ENCODE measurements at places on chromosomes 2 and 18.

DNA sequence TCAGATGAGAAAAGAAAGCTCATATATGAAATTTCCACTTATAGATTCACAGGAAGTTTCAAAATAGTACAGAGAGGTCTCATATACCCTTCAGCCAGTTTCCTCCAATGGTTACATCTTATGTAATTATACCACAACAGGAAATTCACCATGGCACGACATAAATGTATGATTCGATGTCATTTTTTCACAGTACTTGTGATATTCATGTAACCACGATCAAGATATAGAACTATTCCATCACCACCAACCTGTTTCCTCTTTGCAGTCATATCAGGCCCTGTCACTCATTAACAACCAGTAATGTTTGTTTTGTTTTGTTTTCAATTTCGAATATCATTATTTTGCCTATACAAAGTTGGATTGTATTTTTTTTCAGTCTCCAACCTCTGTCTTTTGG, 314.3 kb upstream of the POU3F3 start:
- no peak for DNase-seq

GRCh38 chr2:225295102-225295501, 104.4 kb upstream of the NYAP2 start:
- DNase-seq = no peak

DNA sequence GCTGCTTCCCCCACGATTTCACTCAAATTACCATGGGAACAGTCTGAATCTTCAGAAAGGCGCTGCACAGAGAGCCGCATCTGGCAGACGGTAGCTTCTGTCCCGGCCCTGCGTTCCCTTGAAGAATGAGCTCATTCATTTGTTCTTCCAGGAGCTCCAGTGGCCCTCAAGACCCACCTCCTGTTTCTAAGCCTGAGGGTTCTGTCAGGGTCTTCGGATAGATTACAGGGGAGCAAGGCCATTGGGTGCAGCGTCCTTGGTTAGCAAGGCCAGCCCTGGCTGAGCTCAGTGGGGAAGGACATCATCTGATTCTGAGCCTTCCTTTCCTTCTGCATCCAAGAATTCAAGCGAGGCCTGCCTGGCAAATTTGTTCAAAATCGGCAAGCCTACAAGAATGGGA, 111.9 kb downstream of the PDCL3 start:
- no peak for DNase-seq

GRCh38 chr2:28904295-28904694, 9.8 kb downstream of the WDR43 start:
- DNase-seq = no peak

DNA sequence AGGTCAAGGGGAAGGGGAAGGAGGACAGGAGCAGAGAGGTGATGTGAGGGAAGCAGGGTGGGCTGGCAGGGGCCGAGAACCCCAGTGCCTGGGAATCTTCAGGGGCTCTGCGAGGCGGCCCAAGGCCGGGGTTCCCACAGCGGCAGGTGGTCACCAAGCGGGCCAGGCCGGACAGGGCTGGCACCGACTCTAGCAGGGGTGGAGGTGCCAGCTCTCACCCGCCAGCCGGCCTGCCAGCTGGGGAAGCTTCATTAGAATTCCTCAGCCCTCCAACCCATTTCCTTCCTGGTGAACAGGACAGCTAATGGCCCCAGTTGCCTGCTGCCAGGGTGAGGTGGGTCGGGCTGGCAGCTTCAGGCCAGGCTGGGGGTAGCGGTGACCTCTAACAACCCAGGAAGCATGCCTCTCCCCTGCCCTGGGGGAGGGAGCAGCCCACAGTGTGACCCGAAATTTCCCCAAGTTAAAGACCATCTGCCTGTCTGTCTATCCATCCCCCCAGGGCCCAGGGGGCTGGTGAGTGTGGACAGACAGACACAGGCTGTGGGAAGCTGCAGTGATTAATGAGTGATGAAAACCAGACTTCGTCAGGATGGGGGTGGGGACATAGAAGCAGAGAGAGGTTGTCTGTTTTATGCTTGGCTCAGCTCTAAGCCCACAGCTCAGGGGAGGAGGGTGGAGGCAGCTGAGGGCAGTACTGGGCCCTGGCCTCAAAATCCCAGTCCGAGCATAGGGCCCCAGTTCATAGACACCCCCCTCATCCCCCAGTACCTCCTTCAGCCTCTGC, 144.1 kb downstream of the ZFP36L2 start:
- no peak for DNase-seq

- DNase-seq = no peak
Measured at GRCh38 chr2:54271189-54271588, 15.2 kb upstream of the TSPYL6 start.

- DNase-seq = no peak
Measured at GRCh38 chr2:182910965-182911364, 44.5 kb upstream of the FRZB start.

- no peak for DNase-seq
Measured at GRCh38 chr18:72672364-72673184, 128.4 kb upstream of the CBLN2 start.

DNA sequence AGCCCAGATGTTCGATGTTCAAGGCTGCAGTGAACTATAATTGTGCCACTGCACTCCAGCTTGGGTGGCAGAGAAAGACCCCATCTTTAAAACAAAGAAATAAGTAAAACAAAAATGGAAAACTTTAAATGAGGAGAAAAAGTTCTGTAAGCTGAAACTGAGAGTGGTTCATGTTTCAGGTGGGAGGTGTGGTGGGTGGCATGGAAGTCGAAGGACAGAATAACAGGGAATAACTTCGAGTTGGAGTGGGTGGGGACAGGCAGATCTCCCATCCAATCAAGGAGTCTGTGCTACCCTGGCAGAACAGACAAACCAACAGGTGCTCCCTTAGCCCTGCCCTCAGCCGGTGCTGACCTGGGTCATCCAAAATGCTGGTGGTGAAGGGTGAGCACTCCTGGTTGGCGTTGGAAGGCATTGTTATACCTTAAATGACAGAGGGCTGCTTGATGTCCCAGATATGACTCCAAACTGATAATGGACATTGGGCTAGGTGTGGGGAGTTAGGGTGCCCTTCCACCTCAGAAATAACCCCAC, 328.4 kb downstream of the DYSF start:
- no peak for DNase-seq

GRCh38 chr2:226903179-226903578, 67.3 kb downstream of the RHBDD1 start:
- DNase-seq = no peak

DNA sequence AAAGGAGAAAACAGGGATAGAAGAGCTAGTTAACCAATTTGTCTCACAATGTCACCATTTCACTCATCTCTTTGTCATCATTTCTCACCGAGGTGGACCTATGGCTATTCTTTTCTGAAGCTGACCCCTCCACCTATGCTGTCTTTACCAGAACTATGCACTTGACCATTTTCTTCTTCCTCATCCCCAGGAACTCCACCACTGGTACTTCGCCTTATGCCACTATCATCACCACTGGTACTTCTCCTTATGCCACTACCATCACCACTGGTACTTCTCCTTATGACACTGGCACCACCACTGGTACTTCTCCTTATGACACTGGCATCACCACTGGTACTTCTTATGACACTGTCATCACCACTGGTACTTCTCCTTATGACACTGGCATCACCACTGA, 745.8 kb upstream of the CHAC2 start:
- no peak for DNase-seq

DNA sequence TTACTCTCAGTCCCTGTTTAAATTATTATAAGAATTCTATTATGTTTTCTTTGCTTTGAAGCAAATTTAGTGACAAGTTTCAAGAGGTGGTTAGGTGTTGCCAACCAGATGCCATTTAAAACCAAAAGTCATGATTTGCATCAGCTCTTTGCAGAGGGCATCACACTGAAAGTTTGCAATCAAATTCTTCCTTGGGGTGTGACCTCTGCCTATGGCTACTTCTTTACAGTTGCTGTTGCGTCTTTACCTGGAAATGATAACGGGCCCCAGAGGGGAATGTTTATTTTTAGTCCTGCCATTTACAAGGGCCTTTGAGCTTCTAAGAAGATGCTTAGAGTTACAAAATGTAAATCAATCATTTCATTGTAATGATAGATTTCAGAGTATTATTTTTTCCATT, 561.0 kb downstream of the ARHGAP15 start:
- DNase-seq = no peak

DNA sequence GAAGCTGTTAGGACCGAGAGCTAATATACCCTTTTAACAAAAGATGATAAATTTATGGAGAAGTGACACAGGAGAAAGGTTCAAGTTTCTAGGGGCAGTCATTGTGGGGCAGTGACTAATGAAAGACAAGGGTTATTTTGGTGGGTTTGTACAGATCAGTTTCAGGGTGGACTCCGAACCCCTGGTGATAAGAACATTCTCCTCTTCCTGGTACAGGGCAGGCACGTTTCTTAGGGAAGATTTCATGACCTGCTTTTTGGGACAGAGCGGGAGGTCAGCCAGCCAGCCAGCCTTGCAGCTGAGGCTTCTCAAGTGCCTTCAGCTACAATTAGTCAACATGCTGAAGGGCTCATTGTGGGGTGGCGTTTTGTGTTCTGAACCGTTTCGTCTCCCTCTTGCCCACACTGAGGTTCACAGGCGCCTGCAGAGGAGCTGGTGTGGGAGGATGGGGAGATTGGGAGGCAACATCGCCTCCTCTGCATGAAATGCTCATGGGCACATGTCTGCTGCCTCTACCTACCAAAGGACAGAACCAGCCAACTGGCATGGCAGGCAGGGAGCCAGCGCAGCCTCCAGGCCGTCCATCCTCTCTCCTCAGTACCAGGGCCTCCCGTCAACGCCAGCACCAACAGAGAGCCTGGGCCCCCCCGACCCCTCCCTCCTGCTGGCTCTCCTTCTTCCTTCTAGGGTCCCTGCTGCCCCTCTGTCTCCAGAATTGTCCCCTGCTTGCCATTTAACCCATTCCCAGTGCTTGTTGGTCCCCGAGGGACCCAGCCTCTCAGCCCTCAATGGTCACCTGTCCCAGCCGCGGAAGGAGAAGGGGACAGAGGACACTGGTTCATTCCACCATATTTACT, 9.6 kb downstream of the CHMP1B start:
- DNase-seq = no peak

DNA sequence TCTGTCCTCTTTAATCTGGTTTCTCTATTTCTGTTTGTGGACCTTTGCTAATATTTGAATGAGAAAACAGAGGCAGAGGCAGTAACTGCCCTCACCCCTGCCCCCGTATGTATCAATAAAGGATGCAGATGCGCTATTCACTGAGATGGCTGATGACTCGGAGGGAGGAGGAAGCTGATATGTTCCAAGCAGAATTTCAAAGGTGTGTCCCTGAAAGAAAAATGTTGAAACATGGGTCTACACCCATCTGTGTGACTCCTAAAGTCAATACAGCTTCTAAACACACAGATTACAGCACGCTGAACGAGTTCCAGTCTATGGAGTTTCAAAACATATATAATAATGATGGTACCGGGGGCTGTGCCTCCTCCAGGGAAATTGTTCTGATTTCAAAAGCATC, 38.8 kb downstream of the EPHA4 start:
- no peak for DNase-seq

- no peak for DNase-seq
Measured at GRCh38 chr18:46331316-46331715, 227.1 kb downstream of the HAUS1 start.

DNA sequence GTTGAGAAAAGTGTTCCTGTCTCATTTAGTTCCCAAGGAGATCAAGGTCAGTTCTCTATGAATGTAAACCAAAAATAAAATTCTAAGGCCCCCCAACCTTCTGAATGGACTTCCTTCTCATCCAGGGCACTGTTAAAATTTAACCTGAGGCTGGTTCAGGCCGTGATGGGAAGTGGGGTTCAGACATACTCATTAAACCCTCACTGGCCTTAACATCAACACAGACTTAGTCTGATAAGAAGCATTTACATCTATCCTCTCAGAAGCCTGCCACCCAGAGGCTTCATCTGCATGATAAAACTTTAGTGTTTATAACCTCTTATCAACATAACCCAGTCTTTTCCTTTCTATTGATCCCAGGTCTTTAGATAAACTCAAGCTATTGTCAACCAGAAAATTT, 22.4 kb downstream of the ITSN2 start:
- DNase-seq = no peak

DNA sequence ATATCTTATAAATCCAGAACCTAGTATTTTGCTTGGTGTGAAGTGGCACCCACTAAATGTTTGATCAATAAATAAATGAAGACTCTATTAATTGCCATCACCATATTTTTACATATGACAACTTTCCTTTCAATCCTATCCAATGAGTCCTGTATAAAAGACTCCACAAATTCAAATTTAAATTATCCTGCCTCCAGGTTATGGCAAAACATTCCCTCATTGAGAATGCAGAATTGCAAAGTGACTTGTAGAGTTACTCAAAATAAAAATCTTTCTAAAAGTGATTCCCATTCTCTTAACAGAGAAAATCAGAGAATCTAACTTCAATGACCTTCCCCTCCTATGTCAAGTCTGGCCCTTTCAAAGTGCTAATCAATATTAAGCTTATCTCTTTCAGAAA, 236.8 kb downstream of the GRB14 start:
- no peak for DNase-seq

DNA sequence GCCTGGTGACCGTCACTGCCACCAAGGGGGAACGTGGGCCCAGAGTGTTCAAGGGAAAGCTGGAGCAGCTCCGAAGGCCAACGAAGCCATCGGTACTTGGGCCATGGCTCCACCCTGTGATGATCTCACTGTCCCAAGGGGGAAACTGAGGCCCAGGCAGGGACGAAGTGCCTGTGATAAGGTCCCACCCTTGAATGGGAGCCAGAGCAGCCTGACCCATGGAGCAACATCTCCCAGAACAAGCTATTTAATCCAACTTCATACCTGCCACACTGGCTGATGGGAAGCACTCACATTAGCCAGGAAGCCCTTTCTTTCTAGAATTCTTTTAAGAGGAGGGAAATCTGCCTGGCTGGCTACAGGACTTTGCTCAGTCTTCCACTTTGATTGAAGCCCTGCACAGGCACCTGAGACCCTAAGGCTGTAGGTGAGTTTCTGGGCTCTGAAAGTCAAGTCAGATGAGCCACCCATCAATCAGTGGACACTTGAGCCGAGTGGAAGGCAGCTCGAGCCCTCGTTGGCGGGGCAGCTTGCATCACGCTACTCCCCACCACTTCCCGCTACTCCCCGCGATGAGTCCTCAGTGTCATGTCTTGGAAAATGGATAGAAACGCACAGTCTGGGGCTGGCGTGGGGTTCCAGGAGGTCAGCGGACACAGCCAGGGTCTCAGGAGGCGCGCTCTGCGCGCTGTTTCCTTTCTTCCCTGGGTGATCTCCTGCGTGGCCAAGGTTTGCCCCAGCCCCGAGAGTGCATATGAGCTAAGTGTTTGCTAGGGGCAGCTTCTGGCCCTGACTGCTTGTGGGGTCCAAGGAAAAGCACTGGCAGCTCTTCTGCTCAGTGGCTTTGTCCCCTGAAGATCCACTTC, 2.5 kb upstream of the HS6ST1 start:
- DNase-seq = no peak

DNA sequence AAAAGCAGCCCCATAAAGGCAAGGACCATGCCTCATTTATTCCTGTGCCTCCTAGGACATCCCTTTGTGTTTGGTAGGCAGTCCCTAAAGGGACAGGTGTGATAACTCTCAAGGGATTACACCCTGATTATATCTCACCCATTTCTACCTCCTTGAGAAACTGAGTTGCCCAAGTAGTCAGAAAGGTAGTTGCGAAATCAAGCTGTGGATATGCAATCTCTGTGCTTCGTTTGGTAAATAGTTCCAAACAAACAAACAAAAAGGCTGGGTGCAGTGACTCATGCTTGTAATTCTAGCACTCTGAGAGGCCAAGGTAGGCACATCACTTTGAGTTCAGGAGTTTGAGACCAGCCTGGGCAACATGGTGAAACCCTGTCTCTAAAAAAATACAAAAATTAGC, 100.2 kb upstream of the ARL5A start:
- no peak for DNase-seq

Data from stimulated activated CD4-positive, alpha-beta T cell treated with anti-CD3 and anti-CD28 coated beads, Interleukin-15, amount 100 ng/mL, for 1 hour (primary cell).